IPS DF 6.9 (cell line): ENCODE measurements at places on chromosomes 2 and 18.

DNA sequence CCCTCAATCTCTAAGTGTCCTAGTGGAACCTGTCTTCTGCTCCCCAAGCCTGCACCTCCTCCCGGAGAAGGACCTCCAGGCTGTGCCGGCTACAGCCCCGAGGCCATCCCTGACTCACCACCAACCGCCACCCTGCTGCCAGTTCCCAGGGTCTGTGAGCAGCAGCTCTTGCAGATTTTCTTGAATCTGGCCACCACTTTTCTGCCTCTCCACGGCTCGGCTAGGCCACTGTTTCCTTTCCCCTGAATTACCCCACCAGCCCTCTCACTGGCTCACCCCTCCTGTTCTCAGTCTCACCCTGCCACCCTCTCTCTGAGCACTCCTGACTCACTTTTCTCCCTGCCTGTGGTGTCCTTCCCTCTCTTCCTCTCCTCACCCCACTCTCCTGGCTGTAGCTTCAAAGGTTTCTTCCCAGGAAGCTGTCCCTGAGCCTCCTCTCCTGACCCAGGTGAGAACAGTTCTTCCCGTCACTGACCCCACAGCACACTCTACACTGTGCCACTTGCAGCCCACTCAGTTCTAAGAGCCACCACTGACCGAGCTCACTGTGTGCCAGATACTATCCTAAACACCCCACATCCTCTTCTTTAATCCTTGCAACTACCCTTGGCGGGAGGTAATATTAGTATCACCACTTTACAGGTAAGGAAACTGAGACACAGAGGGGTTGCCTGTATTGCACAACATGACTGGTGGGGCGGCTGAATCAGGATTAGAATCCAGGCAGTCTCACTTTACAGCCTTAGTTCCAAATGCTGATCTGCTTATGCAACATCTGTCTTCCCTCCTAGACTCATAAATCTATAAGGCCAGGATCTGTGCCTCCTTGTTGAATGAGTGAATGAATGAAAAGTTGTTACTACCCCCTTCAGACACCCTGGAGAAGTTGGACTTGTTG is 111.6 kb downstream of the SMAD7 start:
- DNase-seq: no peak

DNA sequence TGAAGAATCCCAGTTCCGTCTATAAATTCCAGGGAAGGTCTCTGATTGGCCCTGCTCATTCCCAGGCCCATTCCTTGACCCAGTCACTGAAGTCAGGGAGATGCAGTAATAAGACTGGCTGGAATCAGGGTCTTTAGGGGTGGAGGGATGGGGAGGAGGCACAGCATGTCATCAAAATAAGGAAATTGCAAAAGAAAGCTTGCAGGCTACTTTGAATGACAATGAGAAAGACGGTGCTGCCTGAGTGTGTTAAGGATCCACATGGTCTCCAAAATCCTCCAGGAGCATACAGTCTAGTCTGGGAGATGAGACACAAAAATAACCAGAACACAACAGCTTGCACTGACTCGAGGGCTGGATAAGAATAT is 2.0 kb upstream of the DES start:
- no peak for DNase-seq

- no peak for DNase-seq
Measured at GRCh38 chr2:102578376-102578775, 41.0 kb upstream of the SLC9A2 start.

DNA sequence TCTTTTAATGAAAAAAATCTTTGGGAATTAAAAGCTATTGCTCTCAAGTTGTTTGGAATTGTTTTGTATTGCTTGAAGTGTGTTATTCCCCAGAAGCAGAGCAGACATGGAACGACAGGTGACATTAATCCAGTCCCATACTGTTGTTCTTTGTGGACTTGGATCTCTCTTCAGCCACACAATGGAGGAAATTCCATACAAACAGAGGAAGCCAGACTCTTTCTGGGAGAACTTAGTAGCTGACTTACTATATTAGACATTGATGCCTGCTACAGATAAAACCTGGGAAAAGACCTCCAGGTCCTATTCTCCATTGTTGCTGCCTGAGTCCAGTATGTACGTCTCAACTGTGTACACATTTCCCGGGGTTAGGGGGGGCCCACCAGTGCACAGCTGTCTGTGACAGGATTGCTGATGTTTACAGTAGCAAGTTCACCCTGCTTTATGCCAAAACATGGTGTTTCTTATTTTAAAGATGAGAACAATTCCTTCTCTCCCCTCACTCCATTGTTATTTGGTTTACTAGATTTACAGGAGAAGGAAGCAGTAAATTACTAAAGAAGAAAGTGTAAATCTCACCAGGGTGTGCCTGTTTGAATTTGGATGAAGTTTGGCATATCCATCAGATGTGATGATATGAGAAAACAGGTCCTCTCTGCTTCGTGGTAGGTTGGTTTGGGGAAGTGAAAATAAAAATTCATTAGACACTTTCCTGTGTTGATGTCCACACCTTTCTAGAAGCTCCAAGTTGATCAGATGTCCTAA is 142.4 kb upstream of the RBBP8 start:
- DNase-seq: no peak

- DNase-seq: no peak
Measured at GRCh38 chr2:189411860-189412259, 29.4 kb upstream of the WDR75 start.

DNA sequence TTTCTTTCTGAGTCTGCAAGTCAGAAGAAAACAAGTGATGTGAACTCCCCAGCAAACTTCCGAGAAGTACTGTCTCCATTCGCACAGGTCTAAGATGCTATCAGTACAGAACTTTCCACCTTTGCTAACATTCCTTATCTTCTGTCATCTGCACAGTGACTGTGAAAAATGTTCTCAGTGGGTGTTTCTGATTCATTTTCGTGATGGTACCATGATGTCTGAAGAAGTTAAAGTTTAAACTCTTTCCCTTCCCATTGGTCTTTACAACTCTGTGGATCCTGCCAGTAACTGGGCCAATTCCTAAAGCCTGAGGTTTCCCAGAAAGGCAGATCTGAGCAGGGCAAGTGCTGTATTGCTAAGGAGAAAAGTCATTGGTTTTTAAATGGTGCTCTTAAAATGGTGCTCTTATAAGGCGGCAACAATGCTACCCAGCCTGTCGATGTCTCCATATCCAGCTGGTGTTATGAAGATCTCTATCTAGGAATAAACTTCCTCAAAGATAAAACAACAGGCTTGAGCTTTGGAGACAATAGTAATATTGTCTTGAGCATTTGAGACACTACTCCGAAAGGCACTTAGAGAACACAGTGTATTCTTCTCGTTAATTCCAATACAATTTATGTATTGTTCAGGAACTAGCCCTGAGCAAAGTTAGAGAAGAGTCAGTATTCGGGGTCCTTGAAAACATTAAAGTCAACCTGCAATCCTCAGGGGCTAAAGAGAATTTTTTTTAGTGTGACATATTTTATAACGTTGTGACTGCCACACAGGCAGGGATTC is 232.3 kb downstream of the OSR1 start:
- no peak for DNase-seq

DNA sequence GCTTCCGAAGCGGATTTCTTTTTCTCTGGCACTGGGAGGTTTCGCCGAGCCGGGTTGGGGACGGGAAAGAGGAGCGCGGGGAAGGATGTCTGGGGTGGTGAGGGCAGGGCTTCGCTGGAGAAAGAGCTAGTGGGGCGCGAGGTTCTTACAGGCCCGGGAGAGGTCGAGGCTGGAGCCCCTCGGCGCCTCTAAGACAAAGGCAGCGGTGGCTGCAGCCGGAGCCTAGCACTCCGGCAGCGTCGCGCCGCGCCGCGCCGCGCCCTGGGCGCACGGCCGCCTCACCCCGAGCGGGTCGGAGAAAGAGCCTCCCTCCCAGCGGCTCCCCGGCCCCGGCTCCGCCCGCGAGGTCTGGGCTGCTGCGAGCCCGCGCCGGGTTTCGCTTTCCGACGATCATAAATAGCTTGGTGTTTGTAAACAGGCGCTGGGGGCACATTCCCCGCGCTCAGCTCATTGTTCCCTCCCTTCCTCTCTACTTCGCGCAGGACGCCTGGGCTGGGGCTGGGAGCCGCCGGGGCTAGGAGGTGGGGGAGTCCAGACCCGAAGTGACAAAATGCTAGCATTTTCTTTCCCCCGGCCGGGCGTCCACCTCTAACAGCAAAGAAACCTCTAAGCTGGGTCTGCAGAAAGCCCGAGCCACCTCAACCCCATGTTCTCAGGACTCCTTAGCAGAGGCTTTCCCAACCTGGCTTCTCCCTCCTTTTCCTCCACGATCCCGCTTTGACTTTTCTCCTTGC is 813 bp upstream of the MEIS1 start:
- DNase-seq: no peak

DNA sequence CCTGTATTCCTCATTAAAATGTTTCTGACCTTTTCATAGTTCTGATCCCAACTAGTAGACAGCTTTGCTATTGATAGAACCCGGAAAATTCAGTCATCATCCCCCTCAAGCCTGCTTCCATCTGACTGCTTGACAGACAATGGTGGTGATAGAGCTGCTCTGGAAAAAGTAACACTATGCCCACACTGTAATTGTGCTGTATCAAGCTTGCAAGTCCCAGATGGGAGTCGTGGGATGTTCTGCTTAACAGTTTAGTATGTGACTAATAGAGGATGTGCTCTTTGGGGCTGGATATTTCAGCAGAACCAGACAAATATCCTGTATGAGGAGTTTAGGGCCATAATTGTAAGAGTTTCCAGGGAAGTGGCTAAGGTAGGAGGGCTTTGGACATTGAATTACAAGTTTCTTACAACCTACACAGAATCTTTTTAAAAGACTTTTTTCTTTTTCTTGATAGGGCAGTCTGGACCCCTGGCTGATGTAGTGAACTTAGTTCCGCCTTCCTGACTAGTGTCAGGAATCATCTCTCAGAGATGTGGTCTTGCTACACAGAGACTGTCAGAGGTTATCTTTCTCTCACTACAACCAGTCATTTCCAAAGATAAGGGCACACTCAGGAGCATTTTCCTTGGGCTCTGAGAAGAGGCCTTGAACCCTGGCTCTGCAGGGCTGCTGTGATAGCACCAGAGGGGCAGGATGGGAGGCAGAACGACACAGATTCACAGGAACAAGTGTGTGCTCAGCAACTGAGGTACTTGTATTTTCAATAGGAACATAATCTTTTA is 158.0 kb upstream of the RBMS1 start:
- DNase-seq: no peak

- DNase-seq: no peak
Measured at GRCh38 chr2:24490181-24490689, 819 bp upstream of the NCOA1 start.

- DNase-seq: no peak
Measured at GRCh38 chr2:152034257-152034801, 64.5 kb downstream of the CACNB4 start.

GRCh38 chr2:105403241-105403782 is 4.5 kb upstream of the FHL2 start:
- no peak for DNase-seq

DNA sequence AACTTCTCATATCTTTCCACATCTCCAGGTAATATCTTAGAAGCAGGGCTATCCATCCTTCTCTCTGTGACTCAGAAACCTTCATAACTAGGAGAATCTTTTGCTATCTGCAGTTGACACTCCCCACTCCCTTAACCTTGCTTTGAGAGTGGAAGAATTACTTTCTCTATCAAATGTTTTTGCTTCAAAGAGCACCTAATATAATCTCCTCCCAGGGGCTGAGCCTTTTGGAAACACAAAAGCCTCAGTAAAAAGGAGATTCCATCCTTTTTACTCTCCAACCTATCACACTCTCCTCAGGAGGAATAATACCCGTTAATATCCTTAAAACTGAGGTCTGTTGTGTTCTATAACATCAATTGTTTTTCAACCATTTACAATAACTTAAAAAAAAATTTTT is 94.9 kb upstream of the DNAJC10 start:
- no peak for DNase-seq

GRCh38 chr2:71045865-71046548 is 22.4 kb upstream of the NAGK start:
- DNase-seq: no peak

DNA sequence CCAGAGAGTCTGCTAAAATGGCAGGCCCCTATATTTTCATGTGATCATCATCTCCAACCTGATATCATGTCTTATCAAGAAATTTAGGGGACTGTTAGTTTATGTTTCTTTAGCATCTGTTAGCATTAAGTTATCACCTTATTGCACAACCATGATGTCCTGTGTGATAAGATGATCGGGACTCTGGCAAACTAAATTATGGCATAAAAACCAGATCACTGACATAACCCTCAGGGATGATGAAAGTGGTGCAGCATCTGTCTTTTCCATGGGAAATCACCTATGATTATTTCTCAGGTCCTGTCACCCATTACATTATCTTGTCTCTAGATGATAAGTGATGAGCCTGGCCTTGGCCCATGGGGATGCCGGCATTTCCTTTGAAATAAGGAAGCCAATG is 458.6 kb upstream of the DCC start:
- no peak for DNase-seq

DNA sequence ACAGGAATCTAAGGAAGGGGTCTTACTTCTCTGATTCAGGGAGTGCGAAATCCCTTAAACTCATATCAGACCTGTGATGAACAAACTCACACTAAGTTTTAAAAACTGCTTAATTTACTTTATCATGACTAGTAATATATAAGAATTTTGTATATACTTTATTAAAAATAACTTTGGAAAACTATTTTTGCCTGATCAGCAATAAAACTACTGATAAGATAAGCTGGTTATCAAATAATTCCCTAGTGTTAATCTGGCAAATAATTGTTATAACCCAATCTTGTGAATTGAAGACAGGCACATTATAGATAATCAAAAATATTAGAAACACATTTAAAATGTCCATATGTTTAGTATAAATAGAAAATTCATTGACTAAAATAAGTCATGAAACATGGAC is 23.7 kb upstream of the DSC3 start:
- DNase-seq: no peak

GRCh38 chr2:45945302-45945717 is 293.8 kb downstream of the PRKCE start:
- DNase-seq: no peak

DNA sequence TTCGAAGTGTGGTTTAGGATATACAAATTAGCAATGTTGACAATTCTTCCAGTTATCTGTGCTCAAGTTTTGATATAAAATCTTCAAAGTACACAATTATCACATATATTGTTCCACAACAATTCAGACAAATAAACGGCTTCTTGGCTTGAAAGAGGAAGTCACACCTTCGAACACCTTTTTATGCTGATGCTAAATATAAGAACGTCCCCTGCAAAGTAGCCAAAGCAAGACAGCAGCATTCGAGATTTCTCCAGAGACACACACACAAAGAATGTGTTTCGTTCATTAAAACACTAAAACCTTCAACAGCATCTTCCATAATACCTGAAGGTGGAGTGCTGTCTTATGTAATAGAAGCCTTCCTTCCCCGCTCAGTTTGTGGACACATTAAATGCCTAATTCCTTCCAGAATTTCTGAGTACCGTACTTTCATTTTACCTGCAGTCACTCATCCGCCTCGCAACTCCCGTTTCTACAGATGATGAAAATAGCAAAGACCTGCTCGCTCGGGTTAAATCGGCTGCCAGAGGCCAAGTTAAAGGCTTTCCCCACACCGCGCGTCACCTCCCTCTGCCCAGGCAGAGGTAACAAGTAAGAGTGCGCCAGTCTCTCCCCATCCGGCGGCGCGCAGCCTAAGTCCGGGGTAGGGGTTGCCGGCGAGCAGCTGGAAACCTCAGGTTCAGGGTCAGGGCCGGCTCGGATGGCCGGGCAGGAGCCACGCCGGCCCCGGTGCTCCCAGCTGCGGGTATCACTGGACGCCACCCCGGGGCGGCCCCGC is 847 bp downstream of the SERPINE2 start:
- no peak for DNase-seq
